ENCODE measurements at places on chromosomes 2 and 18. TPM values are rescaled to one million over a fixed set of nuclear protein-coding genes. Genes with fewer than 3 reads are reported as not detected.
A peak's percentile ranks its signal among the peaks of the same experiment; 100 is the strongest.

Gene ABCG5
- total RNA-seq: 0.22 TPM

Gene RPS27A
- total RNA-seq: 329 TPM

Gene PHLPP1
- 68.1 TPM for total RNA-seq

Gene TOGARAM2
- 9.3 TPM for total RNA-seq

Gene SLC19A3
- 6.5 TPM for total RNA-seq

DNA sequence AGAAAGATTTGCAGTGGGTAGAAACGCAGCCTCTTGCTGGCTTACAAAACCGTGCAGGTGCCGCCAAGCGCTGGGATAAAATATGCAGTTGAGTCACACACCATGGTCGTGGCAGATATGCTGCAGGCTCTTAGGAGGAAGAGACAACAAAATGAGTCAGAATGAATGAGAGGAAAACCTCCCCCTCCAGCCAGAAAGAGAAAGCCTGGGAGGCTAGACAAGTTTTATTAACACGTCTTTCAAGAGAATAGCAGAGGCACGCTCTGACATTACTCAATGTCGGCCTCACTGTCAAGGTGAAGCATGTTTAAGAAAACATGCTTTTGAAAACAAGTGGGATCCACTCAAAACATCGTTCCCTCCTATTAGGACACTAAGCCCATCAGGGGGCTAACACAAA is 37.1 kb upstream of the ZCCHC2 start:
- DNase-seq: peak; percentile 36

GRCh38 chr2:14569294-14569693 is 63.2 kb upstream of the LRATD1 start:
- DNase-seq: no peak

GRCh38 chr2:146987996-146988395 is 856.8 kb upstream of the ACVR2A start:
- DNase-seq: no peak

- no peak for DNase-seq
Measured at GRCh38 chr2:206275312-206276055, 1.0 kb downstream of the ZDBF2 start.

GRCh38 chr18:50080316-50080715 is 114.6 kb downstream of the MYO5B start:
- DNase-seq: no peak

DNA sequence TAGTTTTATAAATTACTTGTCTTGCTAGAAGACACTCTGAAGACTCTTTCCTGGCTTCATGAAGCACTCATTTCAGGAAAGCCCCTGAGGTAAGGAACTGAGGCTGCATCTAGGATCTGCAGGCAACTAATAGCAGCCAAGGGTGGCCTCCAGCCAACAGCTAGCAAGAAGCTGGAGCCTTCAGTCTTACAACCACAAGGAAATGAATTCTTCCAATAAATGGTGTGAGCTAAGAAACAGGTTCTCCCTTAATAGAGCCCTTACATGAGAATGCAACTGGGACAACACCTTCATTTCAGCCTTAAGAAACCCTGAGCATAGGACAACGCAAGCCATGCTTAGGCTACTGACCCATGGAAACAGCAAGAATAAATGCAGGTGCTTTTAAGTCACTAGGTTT is 254.6 kb upstream of the RBBP8 start:
- no peak for DNase-seq

DNA sequence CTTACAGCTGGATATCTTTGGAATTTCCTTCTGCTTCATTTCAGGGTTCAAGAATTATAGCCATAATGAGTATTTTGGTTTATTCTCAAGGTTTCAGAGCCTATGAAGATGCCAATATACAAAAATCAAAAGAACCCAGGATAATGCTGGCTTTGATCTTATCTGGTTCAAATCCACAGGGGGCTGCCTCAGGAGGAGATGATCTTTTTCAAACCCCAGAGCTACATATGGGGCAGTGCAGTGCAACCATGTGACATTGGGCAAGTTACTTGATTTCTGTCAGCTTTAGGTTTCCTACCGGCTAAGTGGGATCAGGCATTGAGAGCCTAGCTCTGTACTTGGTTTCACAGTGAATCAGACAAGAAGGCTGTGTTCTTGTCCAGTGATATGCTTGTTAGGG is 23.0 kb upstream of the LYPD6B start:
- no peak for DNase-seq
